ENCODE measurements at places on chromosomes 6 and 20. TPM values are rescaled to one million over a fixed set of nuclear protein-coding genes. Genes with fewer than 3 reads are reported as not detected.

DNA sequence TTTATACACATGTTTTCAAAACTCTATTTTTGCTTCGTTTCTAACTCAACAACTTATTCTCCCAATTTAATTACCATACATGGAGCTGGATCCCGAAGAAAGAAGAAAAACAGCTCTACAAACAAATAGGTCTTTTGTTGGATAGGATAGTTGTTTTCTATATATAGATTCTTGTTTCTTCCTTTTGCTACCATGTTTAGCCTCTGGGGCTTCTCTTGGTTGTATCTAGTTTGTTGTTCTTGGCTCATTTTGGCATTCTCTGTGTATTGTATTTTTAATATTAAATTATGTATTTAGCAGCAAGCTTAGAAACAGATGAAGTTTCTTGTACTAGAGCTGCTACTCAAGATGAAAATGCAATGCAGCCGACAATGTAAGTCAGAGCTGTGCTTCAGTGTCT lies 60.9 kb downstream of the PLCB4 start:
- DNase-seq: no peak

DNA sequence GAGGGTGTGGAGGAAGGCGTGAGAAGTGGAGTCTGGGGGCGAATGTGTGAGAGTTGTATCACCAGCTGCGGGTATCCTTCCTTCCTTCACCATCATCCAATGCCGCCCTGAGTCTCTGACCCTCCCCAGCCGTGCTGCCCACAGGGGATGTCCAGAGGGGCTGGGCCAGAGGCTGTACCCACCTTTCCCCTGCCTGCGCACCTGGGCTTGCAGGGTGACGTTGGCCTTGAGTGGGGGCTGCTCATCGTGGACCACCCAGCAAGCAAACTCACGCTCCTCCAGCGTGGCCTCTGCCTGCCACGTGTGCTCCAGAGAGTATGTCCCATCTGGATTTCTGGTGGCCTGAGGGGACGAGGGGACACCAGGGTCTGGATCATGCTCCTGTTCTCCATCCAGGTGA lies 116.9 kb upstream of the SIRPA start:
- DNase-seq: no peak

DNA sequence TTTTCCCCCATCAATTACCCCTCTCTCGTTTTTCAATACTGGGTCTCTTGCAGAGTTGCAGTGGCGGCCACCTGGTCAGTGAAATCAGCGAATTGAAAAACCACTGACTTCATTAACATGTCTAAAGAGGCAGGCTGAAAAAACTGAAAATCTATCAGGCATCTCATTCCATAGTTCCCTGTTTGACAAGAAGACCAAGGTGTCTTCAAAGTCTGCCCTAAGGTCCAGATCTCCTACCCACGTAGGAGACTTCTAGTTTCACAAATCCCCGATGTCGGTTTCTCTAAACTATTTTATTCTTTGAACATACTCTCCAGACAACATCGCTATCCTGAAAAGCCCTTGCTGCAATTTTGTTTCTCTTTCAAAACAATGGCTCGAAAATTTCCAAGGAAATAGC lies 796 bp upstream of the TUBB start:
- no peak for DNase-seq

DNA sequence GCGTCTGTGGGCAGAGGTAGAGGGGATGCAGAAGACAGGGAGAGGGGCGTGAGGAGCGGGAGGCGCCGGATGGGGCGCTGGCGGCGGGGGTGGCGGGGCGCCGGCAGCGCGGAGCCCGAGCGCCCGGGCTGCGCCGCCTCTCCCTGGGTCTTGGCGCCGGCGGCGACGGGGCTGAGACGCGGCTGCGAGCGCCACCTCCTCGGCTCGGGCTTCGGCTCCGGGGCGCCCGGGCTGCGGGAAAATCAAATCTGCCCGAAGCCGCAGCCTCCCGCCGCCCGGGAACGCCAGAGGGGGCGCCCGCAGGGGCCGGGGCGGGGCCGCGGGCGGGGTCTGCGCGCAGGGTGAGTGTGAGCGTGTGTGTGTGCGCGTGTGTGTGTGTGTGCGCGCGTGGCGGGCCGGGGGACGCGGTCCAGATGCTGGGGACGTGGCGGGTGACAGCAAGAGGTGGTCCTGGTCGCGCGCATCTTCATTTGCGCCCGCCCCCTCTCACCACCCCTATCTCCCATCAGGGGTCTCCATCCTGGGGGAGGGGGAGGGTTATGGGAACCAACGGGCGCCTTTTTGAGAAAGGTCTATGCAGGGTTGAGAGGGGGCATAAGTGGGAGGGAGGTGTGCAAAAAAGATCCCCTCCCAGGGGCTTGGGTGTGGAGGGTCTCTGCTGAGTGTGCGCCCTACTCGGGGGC lies 646 bp upstream of the CPNE5 start:
- no peak for DNase-seq

The SLC22A7 gene
- not detected for total RNA-seq

GRCh38 chr6:68225729-68226128 lies 409.4 kb upstream of the ADGRB3 start:
- DNase-seq: no peak

The AGPAT4 gene
- total RNA-seq: 0.56 TPM

- no peak for DNase-seq
These were observed 233.1 kb upstream of the ZNF217 start for GRCh38 chr20:53826597-53827291.
